ENCODE measurements at places on chromosomes 2 and 18.

GRCh38 chr2:19802086-19802841, 99.5 kb downstream of the TTC32 start:
- no peak for DNase-seq

GRCh38 chr2:234852941-234853340, 98.9 kb upstream of the SH3BP4 start:
- DNase-seq: no peak

DNA sequence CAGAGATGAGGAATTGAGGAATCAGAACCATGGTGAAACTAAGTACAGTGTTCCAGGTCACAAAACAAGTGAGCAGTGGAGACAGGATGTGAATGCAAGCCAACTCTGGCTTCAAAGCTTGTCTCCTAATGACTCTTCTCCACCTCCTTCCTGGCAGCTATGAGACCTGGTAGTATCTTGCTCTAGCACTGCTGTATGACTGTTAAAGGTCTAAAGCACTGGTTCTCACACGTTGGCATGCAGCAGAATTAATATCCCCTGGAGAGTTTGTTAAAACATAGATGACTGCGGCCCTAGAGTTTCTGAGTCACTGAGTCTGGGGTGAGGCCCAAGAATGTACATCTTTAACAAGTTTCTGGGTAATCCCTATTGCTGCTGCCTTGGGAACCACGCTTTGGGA, 63.3 kb downstream of the SUCLG1 start:
- no peak for DNase-seq

GRCh38 chr2:238173692-238174091, 14.9 kb downstream of the ERFE start:
- DNase-seq: no peak

GRCh38 chr2:132372276-132372675, 44.3 kb upstream of the GPR39 start:
- DNase-seq: no peak

DNA sequence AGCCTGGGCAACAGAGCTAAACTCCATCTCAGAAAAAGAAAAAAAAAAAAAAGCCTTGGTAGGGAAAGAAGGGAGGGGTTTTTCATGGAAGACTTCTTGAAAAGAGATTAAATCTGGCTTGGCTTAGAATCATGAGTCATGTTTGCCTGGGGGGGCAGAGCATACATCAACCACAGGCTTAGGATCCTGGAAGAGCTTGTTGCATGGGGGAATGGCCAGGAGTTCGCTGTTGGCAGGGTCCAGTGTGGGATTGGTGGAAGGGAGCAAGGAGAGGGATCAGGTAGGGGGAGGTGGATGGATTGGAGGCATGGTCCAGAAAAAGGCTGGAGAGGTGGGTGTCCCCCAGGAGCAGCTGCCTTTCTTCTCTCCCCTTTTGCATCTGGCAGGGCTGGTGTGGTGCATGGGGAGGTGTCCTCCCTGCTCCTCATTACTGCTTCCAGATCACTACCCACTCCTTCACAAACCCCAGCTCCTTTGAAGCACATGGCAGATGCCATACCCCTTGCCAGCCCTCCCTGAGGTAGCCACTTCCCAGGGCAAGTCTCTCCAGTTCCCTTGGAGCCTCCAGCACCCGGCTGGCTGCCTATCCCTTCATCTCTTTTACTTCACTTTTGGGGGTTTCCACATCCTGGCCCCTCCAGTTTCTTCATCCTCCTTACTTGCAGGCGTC, 2.5 kb downstream of the ARMC9 start:
- DNase-seq: no peak

DNA sequence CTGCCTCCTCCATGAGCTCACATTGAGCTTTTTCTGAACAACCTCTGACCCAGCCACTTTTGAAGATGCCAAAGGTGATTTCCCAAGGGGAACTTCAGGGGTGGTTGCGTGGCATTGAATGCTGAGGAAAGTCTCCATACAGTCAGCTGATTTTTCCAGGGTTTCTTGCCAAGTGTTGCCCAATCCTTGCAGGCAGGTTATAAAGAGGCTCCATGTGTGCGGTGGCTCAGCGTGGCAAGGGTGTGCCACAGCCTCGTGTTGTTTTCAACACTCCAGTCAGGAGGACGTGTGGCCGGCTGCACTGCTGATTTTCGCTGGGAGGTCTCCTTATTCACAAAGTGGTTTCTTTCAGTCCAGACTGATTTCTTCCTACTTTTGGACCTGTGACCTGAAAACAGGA, 81.4 kb upstream of the GATA6 start:
- no peak for DNase-seq

DNA sequence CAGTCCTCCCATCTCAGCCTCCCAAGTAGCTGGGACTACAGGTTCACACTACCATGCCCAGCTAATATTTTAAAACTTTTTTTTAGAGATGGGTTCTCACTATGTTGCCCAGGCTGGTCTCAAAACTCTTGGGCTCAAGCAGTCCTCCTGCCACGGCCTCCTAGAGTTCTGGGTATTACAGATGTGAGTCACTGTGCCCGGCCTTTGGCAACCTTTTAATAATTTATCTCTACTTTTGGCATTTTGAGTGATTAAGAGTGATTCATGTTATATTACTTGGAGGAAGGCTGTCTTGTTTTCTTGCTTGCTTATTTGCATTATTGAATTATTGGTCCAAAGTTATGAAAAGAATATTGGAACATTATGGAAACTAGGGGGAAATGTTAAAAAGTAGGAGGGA, 24.3 kb downstream of the NCOA1 start:
- DNase-seq: no peak

GRCh38 chr2:215361211-215361875, 49.5 kb downstream of the ATIC start:
- DNase-seq: no peak

- DNase-seq: no peak
Observed at GRCh38 chr2:46651363-46652099, 172.2 kb downstream of the TMEM247 start.

DNA sequence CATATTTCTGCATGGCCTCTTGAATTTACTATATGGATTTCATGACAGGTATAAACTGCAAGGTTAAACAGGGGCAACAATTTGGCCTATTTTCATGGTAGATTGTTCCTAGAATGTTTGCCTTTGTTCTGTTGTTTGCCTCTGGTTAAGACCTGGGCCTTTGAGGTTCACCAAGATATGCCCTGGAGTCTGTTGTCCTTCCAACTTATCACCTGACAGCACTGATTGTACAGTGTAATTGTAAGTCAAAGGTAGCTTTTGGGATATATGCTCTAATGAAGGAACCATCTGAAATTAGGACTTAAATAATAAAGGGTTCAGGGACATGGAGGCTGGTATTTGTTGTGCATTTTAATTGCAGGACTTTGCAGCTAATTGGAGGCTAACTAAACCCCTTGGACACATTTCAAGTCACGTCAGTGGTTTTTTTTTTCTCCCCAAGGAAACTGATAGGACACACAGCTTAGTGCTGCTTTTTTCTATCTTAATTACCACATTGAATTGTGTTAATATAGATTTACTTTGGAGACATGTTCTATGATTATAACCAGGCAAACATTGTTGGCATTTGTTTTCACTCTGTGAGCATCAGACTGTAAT, 771.2 kb upstream of the LINC00305 start:
- no peak for DNase-seq

DNA sequence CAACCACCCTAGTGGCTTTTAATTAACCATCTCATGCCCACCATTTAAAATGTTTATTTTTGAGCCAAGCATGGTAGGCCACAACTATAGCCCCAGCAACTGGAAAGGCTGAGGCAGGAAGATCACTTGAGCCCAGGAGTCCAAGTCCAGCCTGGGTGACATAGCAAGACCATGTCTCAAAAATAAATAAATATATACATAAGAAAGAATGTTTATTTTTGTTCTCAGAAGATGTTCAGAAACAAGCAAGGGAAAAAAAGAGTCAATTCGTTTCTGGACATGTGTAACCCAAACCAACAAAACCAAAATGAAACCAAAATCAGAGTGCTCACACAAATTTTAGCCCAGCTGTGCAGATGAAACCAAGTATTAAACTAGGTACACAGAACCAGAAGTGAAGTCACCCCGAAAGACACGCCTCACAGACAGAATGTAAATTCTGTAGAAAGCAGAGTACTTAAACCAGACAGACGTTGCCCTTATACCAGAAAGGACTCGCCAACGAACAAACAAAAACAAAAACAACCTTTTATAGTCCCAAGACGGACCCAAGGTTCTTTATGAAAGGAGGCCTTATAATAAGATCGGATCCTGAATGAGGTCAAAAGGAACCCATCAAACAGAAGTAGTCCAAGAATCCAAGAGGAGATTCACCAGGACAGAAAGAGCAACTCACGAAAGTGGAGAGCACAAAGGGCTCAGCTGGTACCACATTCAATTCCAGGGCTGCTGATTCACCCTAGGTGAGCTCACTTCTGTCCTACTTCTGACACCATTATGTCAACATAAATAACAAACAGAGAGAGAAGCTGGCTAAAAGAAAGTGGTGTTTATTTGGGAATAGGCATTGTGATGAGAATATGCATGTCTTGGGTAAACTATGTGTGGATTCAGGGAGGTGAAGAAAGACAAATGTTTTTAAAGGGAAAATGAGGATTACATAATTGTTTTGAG, 31.8 kb upstream of the MTCL1 start:
- DNase-seq: no peak
